ENCODE measurements at places on chromosomes 11 and 22.

- no peak for DNase-seq
Measured at GRCh38 chr11:47955061-47955755, 25.2 kb upstream of the PTPRJ start.

GRCh38 chr22:47392054-47392347 lies 629.6 kb downstream of the TBC1D22A start:
- DNase-seq, result no peak

DNA sequence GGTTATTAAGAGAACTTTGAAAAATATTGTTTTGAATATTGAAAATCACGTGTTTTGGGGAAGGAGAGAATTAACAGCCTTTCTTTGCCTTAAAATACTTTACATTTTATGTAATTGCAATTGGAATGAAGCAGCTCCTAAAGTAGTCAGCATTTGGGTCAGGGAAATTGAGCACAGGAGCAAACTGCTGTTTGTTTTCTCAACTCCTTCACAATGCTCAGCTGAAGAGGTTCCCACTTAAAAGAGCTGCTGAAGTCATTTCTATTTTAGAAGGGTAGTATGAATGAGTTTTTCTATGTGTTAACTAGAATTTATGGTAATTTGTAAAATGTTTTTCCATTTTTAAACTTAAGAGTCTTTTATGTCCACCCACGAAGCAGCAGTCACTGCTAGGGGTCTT lies 8.1 kb upstream of the UCP2 start:
- no peak for DNase-seq

- DNase-seq, result no peak
Measured at GRCh38 chr22:23137468-23137867, 4.3 kb downstream of the RSPH14 start.

DNA sequence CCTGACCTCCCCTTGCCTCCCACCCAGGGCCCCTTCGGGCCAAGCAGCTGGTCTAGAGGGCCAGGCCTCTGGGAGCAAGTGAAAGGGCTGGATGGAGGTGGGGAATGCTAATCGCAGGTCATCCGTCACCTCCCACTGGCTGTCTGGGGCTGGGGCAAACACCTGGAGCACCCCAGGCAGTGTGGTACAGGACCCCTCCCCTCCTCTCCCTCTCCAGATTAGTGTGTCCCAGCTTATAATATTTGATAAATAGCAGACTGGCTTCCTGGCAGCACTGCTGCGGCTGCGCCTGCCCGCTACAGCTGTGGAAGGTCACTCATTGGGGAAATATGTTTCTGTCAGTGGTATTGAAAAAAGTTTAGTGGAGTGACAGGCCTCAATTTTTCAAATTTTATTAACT lies 90.7 kb upstream of the PHOX2A start:
- DNase-seq, result no peak

DNA sequence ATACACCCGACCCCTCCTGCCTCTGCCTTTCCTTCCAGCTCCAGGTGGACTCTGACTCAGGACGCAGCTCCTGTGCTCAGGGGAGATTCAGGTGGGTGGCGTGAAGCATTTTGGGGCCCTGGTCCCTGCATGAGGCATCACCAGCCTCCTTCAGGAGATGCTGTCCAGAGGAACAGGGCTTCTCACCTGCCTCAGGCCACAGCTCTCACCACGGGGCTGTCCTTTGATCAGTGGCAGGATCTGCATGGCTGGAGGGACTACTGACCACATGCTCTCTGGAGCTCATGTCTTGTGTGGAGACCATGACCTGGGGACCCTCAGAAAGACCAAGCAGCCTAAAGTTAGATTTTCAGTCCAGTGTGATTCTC lies 58.8 kb downstream of the GGTLC2 start:
- no peak for DNase-seq

- DNase-seq, result no peak
Measured at GRCh38 chr11:35711924-35712323, 49.3 kb downstream of the TRIM44 start.

DNA sequence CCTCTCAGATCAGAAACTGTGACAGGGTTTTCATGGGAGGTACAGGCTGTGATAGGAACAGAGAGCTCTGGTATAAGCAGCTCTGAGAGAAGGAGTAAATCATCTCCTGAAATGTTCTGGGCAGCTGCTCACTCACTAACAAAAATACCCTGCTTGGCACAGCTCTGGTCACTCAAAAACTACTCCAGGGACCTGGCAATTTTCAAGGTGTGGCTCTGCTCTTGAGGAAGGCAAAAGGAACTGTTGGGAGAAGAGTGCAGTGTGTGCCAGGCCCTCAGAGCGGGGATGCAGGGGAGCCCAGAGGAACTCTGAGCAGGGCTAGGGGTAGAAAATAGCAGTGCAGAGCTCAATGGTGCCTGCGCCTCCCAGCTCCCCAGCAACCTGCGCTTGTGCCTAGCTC lies 180.5 kb upstream of the ZBED5 start:
- DNase-seq, result no peak

GRCh38 chr11:126146454-126147192 lies 64.8 kb downstream of the RPUSD4 start:
- DNase-seq, result no peak

DNA sequence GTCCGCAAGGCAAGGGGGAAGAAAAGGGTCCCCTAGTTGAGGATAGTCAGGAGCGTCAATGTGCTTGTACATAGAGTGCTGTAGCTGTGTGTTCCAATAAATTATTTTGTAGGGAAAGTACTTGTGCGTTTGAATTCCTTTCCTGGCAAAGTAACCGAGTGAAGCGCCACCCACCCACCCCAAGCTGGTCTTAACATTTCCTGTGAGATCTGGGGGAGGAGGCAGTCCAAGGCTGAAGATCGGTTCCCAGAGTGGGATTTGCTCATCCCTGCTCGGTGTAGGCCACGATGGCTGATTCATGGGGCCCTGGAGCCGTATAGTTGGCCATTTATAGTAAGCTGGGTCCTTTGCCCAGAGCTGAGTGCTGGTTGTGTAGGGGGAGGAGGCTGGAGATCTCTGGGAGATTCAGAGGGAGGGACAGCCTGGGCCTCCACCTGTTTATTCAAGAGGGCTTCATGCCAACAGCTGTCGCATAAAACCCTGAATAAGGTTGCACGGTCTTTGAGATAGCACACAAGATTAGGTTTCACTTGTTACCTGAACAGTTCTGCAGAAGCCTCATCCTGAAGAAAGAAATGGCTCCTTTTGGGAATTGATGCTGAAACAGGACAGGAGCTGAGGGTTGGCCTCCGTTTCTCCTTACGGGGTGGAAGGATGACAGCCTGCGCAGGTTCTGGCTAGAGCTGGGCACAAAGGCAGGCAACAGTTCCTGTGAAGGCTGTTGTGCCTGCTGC lies 2.4 kb downstream of the ATF4 start:
- no peak for DNase-seq

DNA sequence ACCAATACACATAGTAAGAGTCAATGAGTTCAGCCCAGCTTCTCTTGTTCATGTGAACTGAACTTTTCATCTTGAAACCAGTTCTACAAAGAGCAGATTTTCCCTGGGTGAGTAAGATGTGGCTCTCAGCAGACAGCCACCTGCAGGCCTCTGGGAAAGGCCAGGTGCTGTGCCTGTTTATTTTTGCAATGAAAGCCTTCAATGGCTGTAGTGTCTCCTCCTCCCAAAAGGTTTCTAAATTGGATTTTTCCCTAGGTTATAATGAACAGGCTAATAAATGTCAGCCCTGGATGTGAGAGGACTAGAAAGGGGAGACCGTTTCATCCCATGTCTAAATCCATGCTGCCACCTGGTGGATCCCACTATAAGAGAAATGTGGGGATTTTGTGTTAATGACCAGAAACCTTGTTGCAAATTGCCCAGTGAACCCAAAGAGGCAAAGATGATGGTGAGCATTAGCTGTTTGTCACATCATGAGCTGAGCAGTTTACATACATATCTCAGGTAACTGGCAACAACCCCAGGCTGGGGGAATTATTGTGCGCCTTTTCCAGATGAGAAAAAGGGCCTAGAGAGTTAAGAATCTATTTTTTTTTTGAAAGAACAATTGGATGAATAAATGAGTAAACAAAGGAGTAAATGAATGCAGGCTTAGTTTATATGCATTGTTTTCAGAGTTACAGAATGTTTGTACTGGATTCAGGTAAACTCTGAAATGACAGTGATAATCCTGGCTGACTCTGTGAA lies 12.7 kb downstream of the C11orf91 start:
- DNase-seq, result no peak

GRCh38 chr11:119525180-119525866 lies 102.4 kb upstream of the THY1 start:
- no peak for DNase-seq

- no peak for DNase-seq
Measured at GRCh38 chr22:25569983-25570382, 5.5 kb downstream of the GRK3 start.

DNA sequence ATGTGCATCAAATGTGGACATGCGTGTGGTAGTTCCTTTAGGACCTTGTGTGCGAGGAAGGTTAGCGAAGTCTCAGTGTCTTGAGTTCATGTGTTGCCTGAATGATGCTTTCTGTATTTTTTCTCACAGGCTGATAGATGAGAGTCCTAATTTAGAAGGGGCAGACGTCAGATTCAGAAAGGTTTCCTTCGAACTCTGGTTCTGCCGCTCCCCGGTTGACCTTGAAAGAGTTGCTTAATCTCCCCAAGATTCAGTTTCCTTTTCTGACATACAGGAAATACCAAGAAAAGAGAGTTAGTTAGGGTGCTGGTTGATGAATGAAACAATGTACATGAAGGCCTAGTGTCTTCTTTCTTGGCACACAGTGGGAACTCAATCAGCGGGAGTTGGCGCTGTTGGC lies 35.9 kb upstream of the TTC12 start:
- DNase-seq, result no peak

- DNase-seq, result no peak
Measured at GRCh38 chr22:17303840-17304779, 65.2 kb upstream of the CECR2 start.
